Hematopoietic multipotent progenitor cell treated with erythropoietin and hydrocortisone succinate and interleukin-3 and kit ligand, for 15 days (in vitro differentiated cells): ENCODE measurements at places on chromosomes 11 and 22.

DNA sequence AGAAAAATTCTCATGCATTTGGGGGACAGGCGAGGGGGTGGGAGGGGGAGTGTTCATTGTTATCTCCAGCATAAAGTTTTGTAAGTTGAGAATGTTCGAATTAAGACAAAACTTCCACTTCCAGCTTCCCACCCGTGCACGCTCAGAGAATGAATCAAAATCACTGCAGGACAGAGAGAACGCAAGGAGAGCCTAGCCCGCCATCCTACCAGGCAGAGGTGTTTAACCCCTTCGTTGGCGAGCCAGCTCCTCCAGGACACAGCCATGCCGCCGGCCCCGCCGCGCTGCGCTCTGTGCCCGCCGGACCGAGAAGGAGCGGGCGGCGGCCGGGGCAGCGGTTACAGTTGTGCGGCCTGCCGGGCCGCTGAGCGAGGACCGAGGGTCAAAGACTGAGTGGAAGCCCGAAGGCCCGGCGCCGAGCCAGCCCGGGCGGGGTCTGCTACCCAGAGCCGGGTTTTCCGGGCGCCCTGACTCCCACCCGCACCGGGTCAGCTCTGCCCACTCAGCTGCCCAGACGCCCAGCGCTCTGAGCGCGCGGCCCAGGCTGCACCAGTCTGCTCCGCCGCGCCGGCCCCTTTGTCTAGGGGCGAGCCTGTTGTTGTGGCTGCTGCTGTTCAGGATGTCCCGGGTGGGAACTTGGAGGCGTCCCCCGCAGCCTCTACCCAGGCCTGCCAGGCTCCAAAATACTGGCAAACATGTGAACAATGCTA is at the start of gene NOX4:
TSS of gene NOX4 (minus strand) at position 395 of the 710 bp plus-strand sequence. CDS start at position 266, 129 bp downstream.
- no peak for DNase-seq

- no peak for DNase-seq
These were observed 1.6 kb downstream of the CRACR2B start for GRCh38 chr11:829176-829846.

DNA sequence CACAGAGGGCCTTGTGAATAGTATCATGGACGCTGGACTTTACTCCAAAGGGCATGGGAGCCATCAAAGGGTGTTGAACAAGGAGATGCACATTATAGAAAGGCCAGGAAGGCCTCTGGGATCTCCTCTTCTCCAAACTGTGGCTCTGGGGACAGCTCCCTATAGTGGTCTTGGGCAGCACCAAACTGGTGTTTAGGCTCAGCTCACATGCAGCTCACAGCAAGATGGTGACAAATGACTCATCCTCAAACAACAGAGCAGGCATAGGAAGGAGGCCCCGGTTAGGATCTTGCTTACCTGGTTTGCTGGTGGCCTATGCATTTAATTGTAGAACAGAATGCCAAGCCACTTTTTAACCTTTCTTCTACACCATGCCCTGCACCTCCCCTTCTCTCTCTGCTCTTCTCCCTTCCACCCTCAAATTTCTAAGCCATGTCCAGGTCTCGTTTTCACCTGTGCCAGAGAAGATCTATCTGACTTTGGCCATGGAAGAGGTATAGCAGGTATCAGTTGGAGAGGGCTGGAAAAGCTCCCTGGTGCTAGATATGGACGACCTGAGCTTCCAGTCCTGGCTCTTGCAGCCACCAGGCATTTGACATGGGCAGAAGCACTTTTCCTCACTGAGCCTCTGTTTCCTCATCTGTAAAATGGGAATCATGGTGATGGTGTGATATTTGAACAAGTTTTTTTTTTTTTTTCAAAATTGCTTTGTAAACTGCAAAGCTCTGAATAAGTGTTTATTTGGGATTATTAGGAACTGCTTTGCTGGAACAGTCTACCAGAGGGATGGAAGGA is 14.4 kb upstream of the EHF start:
- DNase-seq, result no peak

DNA sequence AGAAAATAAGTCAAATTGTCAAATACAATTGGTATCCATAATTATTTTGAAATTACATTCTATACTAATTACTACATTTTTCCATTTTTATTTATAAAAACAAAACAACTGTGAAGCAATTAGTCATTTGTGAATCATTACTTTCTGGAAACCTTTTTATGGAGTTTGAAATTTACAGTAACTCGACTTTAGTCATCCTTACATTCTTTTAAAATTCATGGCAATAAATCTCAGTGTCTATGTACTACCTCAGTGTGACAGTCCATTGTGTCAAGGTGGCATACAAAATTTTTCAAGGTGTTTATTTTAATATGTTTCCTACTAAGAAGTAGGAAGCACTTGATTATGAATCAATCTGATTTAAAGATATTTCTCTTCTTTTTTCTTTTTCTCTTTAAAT is 1949.4 kb upstream of the RAG2 start:
- DNase-seq, result no peak

DNA sequence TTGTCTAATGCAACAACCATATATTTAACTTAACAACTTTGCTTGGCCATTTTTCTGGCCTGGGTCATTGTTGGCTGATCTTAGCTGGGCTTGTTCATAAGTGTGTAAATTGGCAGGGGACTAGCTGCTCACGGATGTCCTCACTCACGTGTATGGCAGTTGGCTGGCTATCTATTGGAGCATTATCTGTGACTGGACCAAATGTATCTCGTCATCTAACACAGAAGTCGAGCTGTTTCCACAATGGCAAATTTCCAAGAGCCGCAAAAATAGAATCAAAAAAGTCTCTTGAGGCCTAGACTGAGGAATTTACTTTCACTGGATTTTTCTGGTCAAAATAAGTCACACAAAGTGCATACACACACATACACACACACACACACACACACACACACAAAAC is 893.3 kb downstream of the FAM181B start:
- DNase-seq, result no peak

- DNase-seq, result no peak
These were observed 48.2 kb downstream of the LRFN4 start for GRCh38 chr11:66904981-66905521.

DNA sequence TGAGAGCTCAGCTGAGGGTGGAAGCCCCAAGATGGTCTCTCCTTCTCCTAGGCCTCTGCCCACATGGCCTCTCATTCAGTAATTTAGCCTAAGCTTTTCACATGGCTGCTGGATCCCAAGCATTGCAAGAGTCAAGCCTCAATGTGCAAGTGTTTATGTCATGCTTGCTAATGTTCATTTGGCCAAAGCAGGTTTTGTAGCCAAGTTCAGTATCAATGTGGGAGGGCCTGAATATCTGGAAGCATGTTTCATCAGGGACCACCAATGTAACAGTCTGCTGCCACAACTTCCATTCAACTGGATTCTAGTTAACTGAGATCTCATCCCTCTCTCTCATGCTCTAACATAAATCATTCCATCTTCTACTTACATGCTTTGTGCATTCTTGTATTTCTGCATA is 8.5 kb upstream of the SYTL2 start:
- DNase-seq, result no peak

- DNase-seq, result no peak
These were observed 616.6 kb downstream of the TBC1D22A start for GRCh38 chr22:47379037-47379436.

DNA sequence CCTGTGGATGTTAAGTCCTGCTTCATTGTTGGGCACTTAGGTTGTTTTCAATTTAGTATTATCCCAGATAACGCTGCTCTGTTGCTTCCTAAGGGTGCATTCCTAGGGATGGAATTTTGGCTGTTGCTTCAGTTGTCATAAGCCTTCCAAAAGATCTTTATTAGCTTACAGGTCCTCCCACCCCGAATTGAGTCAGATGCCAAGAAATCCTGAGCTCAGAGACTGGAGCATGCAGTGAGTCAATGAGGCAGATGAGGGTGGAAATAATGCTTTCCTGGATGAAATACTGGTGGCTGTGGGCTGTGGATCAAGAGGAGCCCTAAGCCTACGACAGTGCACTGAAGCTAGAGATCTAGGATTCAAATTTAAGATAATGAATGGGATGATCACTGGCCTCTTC is 10.7 kb upstream of the IL18BP start:
- DNase-seq, result no peak

GRCh38 chr22:42358643-42359558 is 73.3 kb downstream of the NFAM1 start:
- DNase-seq, result no peak

DNA sequence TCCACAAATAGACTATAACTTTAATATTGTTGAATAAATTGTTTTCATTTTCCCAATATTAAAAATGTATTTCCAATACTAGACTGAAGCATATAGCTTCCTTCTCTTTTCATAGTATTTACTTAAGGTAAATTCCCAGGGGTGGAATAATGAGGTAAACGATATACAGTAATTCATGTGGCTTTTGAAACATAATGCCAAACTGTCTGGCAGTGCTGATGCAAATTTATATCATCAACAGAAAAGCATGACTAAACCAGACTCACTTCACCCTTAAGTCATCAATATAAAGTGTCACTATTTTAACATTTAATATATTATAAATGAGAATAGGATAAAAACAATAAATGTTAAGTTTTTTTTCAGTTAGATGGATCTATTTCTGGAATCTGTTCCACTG is 13.6 kb downstream of the C2CD3 start:
- DNase-seq, result no peak

DNA sequence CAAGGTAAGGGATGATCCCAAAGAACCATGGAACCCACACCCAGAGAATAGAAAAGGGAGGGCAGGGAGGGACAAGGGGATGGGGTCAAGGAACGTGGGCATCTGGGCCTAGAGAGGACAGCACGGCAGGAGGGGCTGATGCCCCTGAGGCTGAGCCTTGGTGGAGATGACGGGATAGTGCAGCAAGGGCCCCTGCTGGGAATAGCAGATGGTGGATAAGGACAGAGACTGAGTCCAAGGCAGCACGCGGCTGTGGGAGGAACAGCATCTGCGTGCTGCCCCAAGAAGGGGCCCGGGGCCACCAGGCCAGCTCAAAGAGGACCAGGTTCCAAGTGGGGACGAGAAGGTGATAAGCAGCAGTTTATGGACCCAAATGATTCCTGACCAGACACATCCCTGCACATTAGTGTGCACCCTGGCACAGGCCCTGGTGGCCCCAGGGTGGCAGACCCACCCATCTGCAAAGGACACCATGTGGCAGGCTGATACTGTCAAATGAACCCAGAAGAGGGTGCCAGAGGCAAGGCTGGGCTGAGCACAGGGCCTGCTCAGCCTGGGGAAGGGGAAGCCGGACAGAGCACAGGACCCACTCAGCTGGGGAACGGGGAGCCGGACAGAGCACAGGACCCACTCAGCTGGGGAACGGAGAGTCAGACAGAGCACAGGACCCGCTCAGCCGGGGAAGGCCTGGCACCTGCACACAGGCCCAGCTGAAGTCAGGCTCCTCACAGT is 12.8 kb upstream of the TESMIN start:
- no peak for DNase-seq

DNA sequence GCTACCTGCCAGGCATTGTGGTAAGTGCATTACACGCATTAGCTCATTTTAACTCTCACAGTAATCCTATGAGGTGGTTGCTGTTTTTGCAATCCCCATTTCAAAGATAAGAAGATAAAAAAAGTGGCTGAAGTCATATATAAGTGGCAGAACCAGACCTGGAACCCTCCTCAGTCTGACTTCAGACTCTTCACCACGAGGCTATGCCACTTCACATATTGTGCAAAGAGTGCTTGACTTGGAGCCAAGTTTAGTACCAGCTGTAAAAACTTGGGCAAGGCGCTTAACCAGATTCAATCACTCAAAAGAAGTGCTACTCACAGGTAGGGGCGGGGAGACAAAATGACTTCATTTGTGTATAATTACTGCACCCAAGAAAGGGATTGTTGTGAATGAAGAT is 15.3 kb downstream of the BPIFC start:
- no peak for DNase-seq
